ENCODE measurements at places on chromosomes 1 and 21. TPM values are rescaled to one million over a fixed set of nuclear protein-coding genes. Genes with fewer than 3 reads are reported as not detected.

Gene PBXIP1
- total RNA-seq: 26.0 TPM

GRCh38 chr1:198491028-198491427 is 49.5 kb downstream of the ATP6V1G3 start:
- H3K27ac ChIP-seq: no peak overlapping the region
- no peak for DNase-seq
- no peaks in the 10 kb centered on the region for H3K36me3 ChIP-seq
- no peaks in the 10 kb centered on the region for H3K27me3 ChIP-seq
- no peak overlapping the region for H3K4me3 ChIP-seq
- no peaks in the 10 kb centered on the region for H3K4me1 ChIP-seq

DNA sequence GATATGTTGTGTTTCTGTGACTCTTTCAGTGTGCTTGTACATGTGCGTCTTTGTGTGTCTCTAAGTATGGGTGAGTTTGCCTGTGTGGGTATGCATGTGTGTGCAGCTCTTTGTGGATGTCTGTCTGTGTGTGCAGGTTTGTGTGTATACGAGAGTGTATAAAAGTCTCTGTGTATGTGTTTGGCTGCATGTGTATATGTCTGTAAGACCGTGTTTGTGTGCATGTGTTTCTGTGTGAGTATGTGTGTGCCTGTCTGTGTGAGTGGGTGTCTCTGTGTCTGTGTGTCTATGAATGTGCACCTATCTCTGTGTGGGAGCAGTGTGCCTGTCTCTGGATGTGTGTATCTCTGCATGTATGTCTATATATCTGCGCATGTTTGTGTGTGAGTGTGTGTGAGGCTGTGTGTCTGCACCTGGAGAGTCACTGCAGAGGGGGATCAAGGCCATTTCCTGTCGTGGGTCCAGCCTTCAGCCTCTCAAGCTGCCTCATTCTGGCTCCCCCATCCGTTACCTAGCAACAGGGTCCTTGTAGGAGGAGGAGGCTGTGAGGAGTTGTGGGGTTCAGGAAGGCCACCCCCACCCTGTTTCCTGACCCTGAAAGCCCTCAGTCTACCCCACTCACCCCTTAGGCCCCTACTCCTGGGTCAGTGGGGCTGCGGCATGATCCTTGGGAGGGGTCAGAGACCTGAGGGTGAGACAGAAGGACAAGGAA is 10.4 kb downstream of the FGR start:
- H3K36me3 ChIP-seq: no peaks in the 10 kb centered on the region
- H3K4me3 ChIP-seq: no peak overlapping the region
- no peak overlapping the region for H3K27ac ChIP-seq
- H3K27me3 ChIP-seq: no peaks in the 10 kb centered on the region
- H3K4me1 ChIP-seq: peaks cover 7% of the 10 kb centered on the region
- no peak for DNase-seq

Gene DNAJC16
- total RNA-seq: 12.5 TPM

Gene TTLL7
- 29.0 TPM for total RNA-seq

DNA sequence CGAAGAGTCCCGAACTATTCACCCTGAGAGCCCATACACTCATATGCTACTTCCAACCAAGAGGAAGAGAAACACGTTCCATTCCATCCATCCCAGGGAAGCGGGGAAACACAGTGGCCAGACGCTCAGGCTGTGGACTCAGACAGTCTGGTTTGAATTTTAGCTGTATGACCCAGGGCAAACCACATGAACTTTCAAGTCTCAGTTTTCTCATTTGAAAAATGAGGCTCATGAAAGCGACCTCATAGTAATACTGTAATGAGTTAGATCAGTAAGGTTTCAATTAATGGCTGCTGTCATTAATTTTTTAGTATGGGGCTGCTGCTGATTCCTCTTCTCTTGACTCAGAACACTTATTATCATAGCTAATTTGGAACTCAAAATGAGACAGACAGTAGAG is 1.5 kb downstream of the FCRL4 start:
- H3K36me3 ChIP-seq: no peaks in the 10 kb centered on the region
- no peak overlapping the region for H3K27ac ChIP-seq
- H3K4me1 ChIP-seq: no peaks in the 10 kb centered on the region
- no peaks in the 10 kb centered on the region for H3K27me3 ChIP-seq
- DNase-seq: no peak

DNA sequence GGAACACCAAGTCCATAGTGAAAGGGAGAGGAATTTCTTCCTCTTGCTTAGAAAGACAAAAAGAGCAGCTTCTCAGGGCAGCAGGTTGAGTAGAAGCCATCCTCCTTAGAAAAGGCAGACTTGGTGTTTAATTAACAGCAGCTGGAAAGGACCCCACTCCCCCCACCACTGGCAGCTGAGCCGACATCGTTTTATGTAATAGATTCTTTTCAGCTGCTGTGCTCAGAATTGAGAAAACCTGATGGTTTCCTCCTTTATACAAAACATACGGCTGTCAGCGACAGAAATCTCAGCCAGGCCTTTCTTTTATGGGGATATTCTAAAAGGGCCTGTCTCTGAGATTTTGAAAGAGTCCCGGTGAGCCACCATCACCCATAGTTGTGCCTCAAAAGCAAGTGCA is 49.9 kb downstream of the MAN1C1 start:
- H3K27ac ChIP-seq: no peak overlapping the region
- peaks cover 6% of the 10 kb centered on the region for H3K4me1 ChIP-seq
- no peak for DNase-seq
- no peak overlapping the region for H3K4me3 ChIP-seq

DNA sequence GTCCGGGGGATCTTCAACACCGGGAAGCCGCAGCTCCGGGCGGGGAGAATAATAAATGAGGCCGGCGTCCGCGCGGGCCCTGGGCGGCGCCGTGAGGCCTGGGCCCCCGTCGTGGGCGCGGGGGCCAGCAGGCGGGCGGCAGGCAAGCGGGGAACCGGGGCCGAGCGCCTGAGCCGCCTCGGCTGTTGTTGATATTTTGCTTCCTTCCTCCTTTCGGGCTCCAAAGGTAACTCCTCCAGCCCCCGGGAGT is at the start of gene MEF2D:
TSS of gene MEF2D (minus strand) at position 233 of the 250 bp plus-strand sequence. CDS start 17,483 bp downstream, outside the sequence.
- H3K4me3 ChIP-seq: peak within 1 kb of the TSS; percentile 91
- peak within 1 kb of the TSS; percentile 100 for H3K27ac ChIP-seq
- H3K4me1 ChIP-seq: peaks cover 76% of the 10 kb centered on the region

DNA sequence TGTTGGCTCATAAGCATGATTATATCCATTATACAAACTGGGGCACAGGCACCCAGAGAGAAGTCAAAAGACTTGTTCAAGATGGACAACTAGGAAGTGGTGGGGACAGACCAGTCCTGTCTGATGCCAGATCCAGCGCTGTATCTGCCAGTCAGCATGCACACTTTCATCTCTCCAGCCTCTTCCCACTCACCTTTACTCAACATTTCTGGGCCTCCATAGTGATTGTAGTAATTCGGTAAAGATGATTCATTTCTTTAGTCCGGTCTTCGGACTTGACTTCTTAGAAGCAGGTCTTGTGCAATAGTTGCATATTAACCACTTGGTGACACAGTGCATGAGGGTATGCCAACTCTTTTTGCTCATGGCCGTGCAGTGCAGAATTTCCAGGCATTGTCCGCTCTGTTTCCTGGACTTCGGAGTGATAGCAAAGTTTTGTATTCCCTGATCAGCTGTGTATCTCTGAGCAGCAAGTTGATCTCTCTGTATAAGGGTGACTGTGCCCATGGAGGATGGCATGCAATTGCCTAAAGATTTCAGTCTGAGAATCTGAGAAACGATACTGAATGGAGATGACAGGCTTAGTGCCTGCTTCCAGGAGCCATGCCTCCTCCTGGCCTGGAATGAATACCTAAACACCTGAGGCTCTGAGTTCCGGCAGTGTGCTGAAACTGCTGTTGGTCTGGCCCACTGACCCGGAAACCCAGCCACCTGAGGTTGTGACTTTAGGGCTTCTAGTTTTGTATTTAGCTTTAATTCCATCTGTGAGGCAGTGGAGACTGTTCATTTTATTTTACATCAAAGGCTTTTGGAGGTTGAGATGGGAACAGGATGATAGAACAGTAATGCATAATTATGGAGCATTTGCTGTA is 39.0 kb downstream of the GALNT2 start:
- H3K4me3 ChIP-seq: no peak overlapping the region
- no peaks in the 10 kb centered on the region for H3K27me3 ChIP-seq
- H3K4me1 ChIP-seq: peaks cover 76% of the 10 kb centered on the region
- H3K27ac ChIP-seq: peak overlapping the region; percentile 82
- peak; percentile 62 for DNase-seq
- no peaks in the 10 kb centered on the region for H3K36me3 ChIP-seq

GRCh38 chr1:198543670-198544260 is 3.3 kb upstream of the ATP6V1G3 start:
- no peaks in the 10 kb centered on the region for H3K27me3 ChIP-seq
- H3K27ac ChIP-seq: no peak overlapping the region
- no peak overlapping the region for H3K4me3 ChIP-seq

Data from body of pancreas (tissue), 4 donors.